ENCODE measurements at places on chromosomes 16 and 17.

DNA sequence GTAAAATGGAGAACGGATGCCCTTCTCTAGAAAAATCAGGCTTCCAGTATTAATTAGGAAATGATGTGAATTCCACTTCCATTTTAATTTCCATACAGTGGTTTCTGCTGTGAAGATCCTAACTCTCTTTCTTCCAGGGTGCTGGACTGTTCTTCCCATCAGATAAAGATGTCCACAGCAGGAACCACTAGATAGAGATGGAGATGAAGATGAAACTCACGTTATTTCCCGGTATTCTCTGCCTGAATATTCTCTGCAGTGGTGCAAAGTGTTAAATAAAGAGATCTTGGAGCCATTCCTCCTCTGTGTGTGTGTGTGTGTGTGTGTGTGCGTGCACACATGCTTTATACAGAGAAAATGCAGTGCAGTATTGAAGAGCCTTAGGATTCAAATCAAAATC, 727.5 kb downstream of the KCNJ2 start:
- no peak for DNase-seq

- peak; percentile 87 for DNase-seq
These were observed 13.1 kb upstream of the SEPHS2 start for GRCh38 chr16:30458561-30459394.

GRCh38 chr16:54006693-54007092, 279.9 kb downstream of the IRX3 start:
- DNase-seq = no peak

DNA sequence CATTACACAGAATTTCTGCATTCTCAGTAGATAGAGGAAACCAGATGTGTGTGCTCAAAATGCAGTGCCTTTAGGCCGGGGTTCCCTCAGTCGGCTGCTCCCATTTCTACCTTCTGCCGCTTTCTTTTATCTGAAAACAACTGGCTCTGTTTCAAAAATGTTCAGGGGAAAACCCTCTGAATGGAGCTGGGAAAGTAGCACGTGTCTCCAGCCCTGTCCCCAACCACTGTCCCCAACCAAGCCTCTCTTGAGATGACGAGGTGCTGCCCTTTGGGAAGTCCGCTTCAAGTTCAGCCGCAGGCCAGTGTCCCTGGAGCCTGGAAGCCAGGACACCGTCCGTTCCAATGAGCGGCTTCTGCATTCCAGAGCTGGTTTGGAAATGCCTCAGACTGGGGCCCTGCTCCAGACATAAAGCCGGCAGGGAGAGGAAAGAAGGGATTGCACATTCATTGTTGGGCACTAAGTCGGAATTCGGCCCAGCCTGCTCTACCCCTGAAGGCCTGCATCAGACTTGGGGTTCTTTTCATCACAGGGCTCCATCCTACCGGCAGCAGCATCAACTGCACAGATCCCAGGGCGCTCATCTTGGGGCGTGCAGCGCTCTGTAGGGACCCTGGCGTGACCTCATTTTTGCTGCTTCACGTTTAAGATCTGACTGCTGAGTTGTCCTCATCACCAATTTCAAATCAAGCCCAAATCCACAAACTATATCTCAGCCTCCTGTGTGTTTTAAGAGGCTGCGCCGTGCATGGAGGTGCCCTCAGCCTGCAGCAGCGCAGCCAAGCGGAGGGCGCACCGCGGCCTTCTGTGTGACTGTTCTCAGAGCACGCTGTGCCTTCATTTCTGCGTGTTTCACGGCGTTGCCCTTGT, 111.3 kb downstream of the BANP start:
- DNase-seq = no peak

DNA sequence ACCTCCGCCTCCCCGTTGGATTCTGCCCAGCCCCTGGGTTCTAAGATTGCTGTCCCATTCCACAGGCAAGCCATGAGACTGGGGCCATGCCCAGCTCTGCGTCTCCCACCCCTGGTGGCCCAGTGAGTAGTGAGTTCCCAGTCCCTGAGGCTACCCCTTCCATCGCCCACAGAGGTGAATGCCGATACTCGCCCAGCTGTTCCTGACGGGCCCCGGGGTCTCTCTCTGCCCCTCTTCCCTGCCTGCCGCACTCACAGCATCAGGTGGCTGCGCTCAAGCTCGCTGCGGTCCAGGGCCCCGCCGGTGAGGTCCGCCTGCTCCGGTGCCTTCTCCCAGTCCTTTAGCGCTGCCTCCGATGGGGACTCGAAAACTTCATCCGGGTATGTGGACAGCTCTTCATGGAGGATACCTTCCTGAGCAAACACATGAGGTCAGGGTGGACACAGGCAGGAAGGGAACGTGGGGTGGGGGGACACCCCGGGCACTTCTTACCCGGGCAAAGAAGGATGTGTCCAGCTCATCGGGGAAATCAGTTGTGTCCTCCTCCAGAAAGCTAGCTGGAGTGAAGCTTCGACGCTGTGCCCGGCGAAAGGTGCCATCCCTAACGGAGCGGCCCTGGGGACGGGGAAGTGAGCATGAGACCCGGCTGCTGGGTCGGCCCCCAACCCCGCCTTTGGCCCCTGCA, 8.8 kb downstream of the SNRNP25 start:
- no peak for DNase-seq
